ENCODE measurements at places on chromosomes 1 and 21. TPM values are rescaled to one million over a fixed set of nuclear protein-coding genes. Genes with fewer than 3 reads are reported as not detected.

GRCh38 chr1:231390071-231390470, 32.0 kb downstream of the EGLN1 start:
- peak; percentile 89 for DNase-seq

DNA sequence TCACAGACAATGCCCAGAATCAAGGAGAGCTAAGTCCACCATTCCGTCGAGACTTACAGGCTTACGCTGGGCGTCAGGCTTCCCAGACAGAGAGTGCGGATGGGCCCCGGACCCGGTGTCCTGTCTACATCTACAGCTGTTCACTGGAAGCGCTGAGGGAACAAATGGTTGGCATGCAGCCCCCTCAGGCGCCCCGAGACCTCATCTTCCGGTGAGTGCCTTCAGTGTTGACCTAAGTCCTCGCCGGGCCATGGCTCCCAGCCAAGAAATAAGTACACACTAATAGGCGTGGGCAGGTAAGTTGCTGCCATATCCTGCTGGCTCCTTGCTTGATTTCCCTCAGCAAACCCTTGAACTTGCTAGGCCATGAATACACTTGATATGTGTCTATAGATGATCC, 26.2 kb downstream of the HYI start:
- no peak for DNase-seq

- no peak for DNase-seq
Measured at GRCh38 chr1:33231166-33231565, 25.1 kb upstream of the ZNF362 start.

AMPD1 gene
- not detected for total RNA-seq

All from astrocyte (in vitro differentiated cells and primary cell).